Neural cell (in vitro differentiated cells): ENCODE measurements at places on chromosomes 11 and 22. TPM values are rescaled to one million over a fixed set of nuclear protein-coding genes. Genes with fewer than 3 reads are reported as not detected.

ADSL gene
- polyA plus RNA-seq: 112 and 135 TPM in 2 replicates

CLCF1 gene
- 0.34 TPM in 1 of 2 replicates, not detected in the other for polyA plus RNA-seq

C1QTNF4 gene
- 16.4 and 17.5 TPM in 2 replicates for polyA plus RNA-seq

SCGB1C1 gene
- not detected in 2 replicates for polyA plus RNA-seq

KIRREL3 gene
- 23.8 and 29.0 TPM in 2 replicates for polyA plus RNA-seq

ARHGAP32 gene
- 12.0 and 15.6 TPM in 2 replicates for polyA plus RNA-seq

KDM4D gene
- 1.3 and 1.5 TPM in 2 replicates for polyA plus RNA-seq

SAA2 gene
- not detected in 2 replicates for polyA plus RNA-seq

CLTCL1 gene
- 7.8 and 14.1 TPM in 2 replicates for polyA plus RNA-seq

TRPM5 gene
- polyA plus RNA-seq: not detected in 2 replicates

GGTLC2 gene
- polyA plus RNA-seq: not detected in 2 replicates

SLC25A45 gene
- 0.66 TPM in 1 of 2 replicates, not detected in the other for polyA plus RNA-seq

CYP2D6 gene
- polyA plus RNA-seq: 11.5 and 14.2 TPM in 2 replicates
